ENCODE measurements at places on chromosomes 16 and 17. TPM values are rescaled to one million over a fixed set of nuclear protein-coding genes. Genes with fewer than 3 reads are reported as not detected.

DNA sequence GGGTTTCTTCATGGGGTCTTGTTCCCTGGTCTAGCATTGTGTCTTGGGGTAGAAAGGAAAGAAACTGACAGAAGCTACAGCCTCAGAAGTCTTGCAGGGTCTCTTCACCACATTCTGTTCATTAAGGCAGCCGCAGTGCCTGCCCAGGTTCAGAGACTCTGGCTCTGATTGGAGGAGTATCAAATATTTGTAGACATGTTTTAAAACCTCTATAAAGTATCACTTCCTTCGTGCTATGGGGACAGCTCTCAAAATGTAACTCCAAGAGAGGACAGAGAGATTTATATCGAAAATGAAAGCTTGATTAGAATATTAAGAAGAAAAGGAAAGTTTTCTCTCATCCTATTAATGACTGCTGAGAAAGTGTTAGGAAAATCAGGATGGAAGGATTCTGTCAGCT is 107.0 kb upstream of the CACNG3 start:
- no peak for DNase-seq

- DNase-seq: no peak
Measured at GRCh38 chr16:4496305-4496704, 20.1 kb downstream of the HMOX2 start.

GRCh38 chr17:78474614-78475146 is 96.2 kb downstream of the PGS1 start:
- DNase-seq: no peak

DNA sequence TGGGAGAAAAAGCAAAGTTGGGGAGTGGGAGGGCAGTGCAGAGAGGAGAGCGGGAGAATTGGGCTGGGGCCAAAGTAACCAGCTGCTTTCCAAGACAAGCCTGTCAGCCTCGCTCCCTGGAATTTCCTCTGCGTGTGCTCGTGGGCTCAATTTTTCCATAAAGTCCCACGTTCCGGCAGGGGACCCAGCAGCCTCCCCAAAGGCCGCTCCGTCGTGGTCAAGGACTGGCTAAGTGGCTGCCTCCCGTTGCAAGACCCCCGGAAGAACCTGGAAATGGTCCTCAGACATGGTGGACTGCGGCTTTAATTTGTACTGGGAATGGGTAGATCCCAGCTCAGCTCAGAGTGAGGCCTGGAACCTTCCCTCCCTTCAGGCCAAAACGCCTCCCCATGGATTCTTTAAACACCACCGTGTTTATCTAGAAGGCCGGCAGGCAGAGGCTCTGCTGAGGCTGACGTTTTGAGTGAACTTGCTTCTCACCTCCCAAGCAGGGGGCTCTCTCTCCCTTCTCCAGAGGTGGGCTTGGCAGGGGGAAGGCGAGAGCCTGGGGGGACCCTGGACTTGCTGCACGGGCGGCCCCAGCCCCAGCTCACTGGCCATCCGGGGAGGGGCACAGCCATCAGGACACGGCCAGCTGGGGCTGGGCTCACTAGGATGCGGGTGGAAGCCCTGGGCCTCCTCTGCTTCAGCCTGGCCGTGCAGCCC is 190.0 kb downstream of the C16orf95 start:
- peak; percentile 68 for DNase-seq

DNA sequence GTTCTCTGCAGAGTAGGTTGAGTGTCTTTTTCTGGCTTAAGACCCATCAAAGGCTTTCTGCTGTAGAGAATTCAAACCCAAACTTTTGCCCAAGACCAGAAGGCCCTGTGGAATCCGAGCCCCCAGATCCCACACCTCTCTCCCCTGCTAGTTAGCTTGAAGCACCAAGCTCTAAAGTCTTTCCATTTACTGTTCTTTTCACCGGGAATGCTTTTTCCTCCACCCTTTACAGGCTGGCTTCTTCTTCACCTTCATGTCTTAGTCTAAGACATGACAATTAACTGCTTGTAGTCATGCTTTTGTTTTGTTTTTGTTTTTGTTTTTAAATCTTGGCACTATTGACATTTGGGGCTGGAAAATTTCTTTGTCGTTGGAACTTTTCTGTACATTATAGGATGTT is 15.5 kb downstream of the HSD17B2 start:
- DNase-seq: no peak

GRCh38 chr16:21622545-21622944 is 23.2 kb downstream of the METTL9 start:
- no peak for DNase-seq

DNA sequence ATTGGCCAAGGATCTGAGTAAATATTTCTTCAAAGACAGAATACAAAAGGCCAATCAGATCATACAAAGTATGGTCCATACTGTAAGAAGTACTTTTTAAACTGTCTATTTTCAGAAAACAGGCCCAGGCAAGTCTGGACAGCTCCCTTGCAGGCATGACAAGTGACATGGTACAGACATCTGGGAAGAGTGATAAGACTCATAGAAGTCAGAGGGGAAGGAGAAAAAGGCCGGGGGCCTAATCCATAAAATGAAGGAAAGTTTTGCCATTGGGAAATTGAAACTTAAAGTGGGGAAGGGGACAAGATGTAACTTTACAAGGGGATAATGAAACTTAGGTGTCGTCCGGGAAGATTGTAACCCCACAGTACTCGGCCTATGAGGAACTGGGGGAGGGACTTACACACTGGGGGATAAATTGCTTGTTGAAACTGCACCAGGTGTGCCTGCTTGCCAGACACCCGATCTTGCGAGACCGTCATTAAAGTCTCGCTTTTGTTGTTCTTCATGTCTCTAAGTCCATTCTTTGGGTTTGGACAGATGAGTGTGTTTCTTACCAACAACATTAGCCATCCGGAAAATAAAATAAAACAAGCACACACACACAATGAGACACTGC is 684.0 kb downstream of the CDH11 start:
- DNase-seq: peak; percentile 10

DNA sequence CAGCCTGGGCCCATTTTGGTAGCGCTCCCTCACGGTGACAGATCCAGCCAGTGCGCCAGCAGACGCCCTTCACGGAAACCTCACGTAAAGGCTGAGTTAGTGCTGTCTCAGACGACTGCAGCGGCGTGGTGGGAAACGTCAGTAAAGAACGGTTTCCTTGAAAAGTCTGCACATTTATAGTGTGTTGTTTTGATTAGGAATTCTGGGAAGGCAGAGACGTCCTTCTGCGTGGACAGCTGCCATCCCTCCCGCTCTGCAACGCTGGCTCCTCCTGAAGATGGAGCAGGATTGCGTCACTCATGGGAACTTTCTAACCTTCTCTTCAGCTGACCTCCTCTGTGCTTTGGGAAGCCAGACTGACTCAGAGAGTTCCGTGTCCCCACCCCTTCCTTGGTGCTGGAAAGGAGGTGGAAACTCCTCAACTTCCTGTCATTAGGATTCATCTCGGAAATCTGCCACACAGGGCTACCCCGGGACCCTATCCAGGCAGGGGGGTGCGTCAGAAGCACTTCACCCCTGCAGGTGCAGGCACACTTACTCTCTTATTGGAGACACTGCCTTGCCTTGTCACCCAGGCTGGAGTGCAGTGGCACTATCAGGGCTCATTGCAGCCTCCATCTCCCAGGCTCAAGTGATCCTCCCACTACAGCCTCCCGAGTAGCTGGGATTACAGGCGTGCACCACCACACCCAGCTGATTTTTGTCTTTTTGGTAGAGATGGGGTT is 24.3 kb upstream of the CRISPLD2 start:
- DNase-seq: peak; percentile 27

- no peak for DNase-seq
Measured at GRCh38 chr16:57579361-57579665, 36.9 kb downstream of the ADGRG5 start.

DNA sequence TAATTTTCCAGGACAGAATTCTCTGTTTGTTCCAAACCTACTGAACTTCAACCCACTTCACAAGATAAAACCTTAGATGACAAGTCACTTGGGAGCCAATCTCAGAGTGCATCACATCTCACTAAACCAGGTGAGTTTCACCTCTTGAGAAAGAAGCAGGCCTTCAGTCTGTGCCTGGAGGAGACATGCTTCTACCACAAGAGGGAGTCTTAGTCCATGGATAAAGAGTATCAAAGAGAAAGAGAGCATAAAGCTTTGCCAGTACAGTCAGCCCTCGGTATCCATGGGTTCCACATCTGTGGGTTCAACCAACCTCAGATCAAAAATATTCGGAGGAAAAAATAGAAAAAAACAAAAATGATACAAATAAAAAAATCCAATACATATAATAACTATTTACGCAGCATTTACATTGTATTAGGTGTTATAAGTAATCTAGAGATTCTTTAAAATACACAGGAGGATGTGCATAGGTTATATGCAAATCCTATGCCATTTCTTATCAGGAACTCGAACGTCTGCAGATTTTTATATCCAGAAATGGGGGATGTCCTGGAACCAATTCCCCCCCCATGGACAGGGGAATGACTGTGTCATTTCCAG is 37.7 kb downstream of the DUSP14 start:
- peak; percentile 32 for DNase-seq

- no peak for DNase-seq
Measured at GRCh38 chr17:29650396-29650795, 27.7 kb upstream of the CORO6 start.

- DNase-seq: no peak
Measured at GRCh38 chr17:57672971-57673370, 72.1 kb downstream of the CCDC182 start.

DNA sequence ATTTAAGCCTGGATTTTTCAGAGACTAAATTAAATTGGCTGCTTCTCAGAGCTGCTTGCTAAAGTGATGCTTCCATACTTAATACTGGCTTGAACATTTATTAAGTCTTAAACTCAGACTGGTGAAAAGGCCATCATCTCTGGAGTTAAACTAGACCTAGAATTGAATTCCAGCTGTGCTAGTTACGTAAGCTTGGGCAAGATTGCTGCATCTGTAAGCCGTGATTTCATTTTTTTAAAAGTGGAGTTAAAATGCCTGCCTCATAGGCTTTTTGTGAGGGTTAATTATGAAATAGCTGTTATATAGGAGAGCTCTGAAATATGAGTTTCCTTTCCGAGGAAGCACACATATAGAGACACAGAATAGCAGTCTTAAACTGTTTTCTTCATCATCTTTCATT is 84.7 kb downstream of the VAT1L start:
- DNase-seq: no peak

Gene ULK2
- polyA plus RNA-seq: 30.3 TPM

Gene TBC1D3I
- 3.3 TPM for polyA plus RNA-seq

Gene CDT1
- 11.3 TPM for polyA plus RNA-seq

Gene TMC5
- 0.23 TPM for polyA plus RNA-seq

Gene ANKS3
- 22.5 TPM for polyA plus RNA-seq
